ENCODE measurements at places on chromosomes 3 and 15.

DNA sequence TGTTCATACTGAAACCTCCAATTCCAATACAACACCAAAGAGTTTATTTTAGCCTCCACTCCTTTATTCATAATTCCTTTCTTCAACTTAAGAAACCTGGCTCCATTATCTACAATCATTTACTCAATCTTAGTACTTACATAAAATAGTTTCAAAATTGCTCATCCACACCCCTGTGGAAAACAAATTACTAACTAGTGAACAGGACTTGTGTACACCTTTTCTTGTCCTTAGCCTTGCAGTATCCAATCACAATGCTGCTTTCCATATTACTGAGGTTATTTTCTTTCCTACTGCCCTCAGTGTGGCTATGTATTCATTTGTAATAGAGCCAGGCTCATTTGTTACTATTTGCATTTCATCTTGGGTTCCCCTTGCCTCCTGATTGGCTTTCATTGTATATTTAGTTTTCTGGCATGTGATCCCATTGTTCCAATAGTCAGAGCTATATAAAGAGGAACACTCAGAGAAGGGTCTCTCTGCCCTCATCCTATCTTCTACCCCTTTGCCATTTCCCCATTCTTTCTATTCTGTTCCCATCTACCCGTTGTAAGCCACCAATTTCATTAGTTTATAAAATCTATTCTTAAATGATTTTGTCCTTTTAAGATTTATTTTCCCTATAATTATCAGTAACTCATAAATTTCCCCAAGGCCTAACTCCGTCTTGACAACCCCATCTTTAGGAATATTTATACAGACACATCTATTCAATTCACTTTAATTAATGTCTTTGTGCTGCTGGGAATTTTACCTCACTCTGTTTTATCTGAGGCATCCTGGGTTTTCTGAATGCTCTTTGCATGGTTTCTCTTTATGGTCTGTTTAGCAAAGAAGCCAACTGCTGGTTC, 67.9 kb upstream of the RBP1 start:
- DNase-seq = no peak

- DNase-seq = no peak
These were observed 806.3 kb upstream of the NECTIN3 start for GRCh38 chr3:110265302-110265701.

DNA sequence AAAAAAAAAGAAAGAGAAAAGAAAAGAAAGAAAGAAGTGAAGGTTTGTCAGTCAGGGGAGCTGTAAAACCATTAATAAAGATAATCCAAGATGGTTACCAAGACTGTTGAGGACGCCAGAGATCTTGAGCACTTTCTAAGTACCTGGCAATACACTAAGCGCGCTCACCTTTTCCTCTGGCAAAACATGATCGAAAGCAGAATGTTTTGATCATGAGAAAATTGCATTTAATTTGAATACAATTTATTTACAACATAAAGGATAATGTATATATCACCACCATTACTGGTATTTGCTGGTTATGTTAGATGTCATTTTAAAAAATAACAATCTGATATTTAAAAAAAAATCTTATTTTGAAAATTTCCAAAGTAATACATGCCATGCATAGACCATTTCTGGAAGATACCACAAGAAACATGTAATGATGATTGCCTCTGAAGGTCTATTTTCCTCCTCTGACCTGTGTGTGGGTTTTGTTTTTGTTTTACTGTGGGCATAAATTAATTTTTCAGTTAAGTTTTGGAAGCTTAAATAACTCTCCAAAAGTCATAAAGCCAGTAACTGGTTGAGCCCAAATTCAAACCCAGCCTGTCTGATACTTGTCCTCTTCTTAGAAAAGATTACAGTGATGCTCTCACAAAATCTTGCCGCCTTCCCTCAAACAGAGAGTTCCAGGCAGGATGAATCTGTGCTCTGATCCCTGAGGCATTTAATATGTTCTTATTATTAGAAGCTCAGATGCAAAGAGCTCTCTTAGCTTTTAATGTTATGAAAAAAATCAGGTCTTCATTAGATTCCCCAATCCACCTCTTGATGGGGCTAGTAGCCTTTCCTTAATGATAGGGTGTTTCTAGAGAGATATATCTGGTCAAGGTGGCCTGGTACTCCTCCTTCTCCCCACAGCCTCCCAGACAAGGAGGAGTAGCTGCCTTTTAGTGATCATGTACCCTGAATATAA, 2.0 kb downstream of the B2M start:
- no peak for DNase-seq

GRCh38 chr15:90376789-90377188, 11.3 kb upstream of the IQGAP1 start:
- DNase-seq = no peak

GRCh38 chr3:67468511-67468910, 185.9 kb downstream of the SUCLG2 start:
- DNase-seq = no peak

DNA sequence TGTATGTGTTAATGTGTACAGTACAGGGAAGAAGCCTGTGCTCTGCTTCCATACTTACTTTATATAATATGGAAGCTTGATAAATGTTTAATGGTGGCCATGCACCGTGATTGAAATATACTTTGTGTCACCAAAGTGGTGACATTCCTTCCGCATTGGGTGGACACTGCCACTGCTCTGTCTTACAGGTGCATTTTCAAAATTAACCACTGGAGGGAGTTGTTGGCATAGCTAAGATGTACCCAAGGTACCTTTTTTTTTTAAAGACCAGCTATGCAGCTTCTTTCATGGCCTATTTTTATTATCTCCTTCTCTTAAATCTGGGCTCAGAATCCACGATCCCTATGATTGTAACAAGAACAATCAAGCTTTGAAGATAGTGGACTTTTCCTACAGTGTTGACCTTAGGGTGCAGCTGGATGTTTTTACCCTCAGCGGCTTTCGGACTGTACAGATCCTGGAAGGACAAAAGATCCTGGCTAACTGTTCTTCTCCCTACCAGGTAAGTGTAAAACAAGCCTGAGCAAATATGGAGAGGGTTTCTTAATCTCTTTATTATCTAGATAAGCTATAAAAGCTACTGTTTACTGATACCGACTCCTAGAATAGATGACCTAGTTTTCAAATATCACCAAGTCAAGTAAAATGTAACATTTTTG, 21.6 kb upstream of the PAK6 start:
- DNase-seq = no peak

- DNase-seq = no peak
These were observed 39.2 kb upstream of the CTSH start for GRCh38 chr15:78984041-78984440.

DNA sequence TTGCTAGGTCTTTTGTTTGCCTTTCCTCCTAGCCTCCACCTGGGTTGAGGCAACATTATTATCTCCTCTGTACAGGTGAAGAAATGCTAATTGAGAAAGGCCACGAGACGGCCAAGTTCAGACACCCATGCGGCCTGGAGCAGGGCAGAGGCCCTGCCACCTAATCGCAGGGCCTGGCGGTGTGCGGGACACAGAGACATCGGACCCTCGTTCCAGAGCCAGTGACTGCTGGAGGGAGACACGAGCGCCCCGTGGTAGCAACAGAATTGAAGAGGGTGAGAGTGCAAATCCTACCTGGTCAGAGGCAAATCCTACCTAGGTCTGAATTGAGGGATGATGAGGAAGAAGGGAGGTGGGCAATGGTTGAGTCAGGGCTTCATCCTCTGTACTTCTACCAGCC, 113.8 kb upstream of the MEF2A start:
- DNase-seq = no peak

DNA sequence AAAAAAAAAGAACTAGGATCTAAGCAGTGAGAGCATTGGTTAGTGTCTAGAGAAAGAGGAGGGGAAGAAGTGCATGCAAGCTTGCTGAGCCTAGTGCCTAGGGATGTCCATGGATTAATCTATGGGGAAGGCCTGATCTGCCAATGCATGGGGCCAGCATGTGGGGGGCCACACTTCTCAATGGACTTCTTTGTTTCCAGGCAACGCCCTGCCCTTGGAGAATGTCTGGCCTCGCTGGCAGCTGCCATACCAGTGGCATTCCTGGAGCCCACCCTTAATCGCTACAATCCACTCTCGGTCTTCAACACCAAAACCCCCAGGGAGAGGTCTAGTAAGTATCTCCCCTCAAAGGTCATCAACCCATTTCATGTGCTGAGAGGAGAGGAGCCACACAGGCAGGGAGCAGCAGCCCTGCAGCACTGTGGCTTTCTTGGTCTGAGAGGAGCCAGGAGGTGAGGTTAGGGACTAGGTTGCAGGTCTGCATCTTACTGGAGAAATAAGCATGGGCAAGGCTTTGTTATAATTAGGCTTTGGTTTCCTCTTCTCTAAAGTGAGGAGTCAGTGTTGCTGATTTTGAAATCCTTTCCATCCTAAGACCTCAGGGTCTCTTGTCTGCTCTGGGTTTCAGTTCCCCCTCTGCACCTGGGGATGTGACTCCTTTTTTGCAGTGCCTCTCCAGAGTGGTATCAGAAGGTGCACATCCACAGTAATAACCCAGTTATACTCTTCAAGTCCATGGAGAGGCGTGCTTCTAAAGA, 188.1 kb upstream of the CHRM5 start:
- no peak for DNase-seq

GRCh38 chr3:152284906-152285305, 16.2 kb downstream of the MBNL1 start:
- DNase-seq = no peak

- no peak for DNase-seq
These were observed 6.0 kb downstream of the UBL7 start for GRCh38 chr15:74454764-74455500.

DNA sequence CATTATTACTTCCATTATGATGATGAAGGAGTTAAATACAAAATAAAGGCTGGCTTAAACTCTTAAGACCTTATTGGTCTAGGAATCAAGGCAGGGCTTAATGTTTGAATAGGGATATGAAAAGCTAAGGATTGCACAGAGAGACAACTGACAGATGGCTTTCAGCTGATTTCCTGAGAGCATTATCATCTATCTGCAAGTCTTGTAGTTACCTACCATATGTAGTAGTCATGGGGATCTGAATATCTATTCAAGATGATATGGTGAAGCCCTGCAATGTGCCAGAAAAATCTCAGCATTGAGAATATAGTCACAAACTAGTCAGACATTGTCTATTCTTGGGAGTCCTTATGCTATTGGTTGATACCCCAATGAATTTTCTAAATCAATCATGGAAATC, 47.5 kb upstream of the CHMP2B start:
- DNase-seq = no peak

- DNase-seq = no peak
These were observed 8.9 kb downstream of the TNFAIP8L3 start for GRCh38 chr15:51085764-51086163.

- no peak for DNase-seq
These were observed 123.8 kb downstream of the GMNC start for GRCh38 chr3:190738636-190739155.

DNA sequence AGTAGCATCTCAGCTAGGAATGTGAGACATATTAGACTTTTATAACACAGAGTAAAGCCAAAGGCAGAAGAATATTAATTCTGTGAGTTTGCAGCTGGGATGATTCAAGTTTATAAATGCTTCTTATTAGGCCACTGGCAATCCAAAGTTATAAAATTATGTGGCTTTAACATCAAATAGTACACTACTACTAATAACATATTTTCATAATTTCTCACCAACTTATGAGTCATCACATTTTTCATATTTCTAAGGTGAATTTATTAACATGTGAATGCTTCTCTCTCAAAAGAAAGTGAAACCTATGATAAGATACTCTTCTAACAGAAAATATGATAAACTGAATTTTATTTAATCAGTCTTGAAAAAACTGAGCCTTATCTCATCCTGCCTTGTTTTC, 1348.2 kb upstream of the ALCAM start:
- DNase-seq = no peak

- DNase-seq = no peak
These were observed 51.9 kb upstream of the ADAMTSL3 start for GRCh38 chr15:83602021-83602420.

DNA sequence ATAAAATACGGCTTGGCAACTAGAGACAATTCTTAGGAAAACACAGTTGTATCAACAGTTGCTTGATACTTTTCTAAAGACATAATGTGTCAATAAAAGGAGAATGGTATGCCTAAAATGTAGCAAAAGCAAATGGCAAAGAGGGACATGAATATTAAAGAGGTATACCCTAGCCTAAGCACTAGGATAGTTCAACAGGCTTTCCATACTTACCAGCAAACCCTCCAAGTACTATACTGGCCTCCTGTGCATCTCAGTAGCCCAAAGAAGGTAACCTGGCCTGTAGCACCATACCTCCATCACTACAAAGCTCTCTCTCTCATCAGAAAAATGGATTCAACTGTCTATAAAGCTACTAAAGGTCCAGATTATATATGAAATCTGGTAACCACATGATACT, 7.5 kb downstream of the SETD2 start:
- DNase-seq = no peak

GRCh38 chr15:49174902-49175301, 4.9 kb downstream of the GALK2 start:
- DNase-seq = no peak

DNA sequence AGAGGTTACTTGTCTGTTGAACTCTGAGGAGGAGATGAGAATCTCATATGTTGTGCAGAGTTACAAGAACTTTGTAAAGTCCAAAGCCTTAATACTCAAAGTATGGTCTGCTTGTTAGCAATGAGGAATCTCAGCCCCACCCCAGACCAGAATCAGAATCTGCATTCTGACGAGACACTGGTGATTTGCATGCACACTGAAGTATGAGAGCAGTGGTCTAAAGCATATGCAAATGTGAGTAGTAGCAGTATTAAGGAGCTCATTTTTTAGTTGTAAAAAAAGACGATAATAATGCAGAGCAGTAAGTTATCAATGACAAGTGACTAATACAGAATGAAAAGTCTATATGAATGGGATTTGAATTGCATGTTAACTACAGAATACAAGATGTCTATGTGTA, 327.7 kb downstream of the RYR3 start:
- DNase-seq = no peak

All from posterior cingulate gyrus (tissue), 11 donors.